ENCODE measurements at places on chromosomes 3 and 15. TPM values are rescaled to one million over a fixed set of nuclear protein-coding genes. Genes with fewer than 3 reads are reported as not detected.

- DNase-seq, result no peak
Measured at GRCh38 chr15:77507911-77508310, 87.2 kb downstream of the HMG20A start.

- DNase-seq, result peak; percentile 71
Measured at GRCh38 chr15:77959432-77959879, 118.1 kb downstream of the TBC1D2B start.

GRCh38 chr3:196684548-196685407, 27.3 kb downstream of the CEP19 start:
- DNase-seq, result peak; percentile 62

- no peak for DNase-seq
Measured at GRCh38 chr3:79953591-79954101, 185.8 kb upstream of the ROBO1 start.

DNA sequence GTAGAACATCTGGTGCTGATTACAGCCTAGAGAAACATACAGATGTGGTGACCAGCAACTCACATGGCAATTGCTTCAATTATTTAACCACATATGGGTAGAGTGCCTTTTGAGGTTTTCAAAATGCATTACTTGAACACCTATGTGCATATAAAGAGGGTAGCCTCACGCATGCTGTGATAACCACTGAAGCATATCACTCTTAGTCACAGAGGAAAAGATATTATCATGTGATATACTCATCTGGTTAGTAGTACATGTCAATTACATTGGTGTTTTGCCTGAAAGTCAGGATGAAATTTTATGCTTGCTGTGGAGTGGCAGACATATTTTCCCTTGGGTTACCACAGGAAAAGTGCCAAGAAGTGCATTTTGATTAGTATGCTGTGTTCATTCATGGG, 459.3 kb upstream of the AGTR1 start:
- DNase-seq, result no peak

DNA sequence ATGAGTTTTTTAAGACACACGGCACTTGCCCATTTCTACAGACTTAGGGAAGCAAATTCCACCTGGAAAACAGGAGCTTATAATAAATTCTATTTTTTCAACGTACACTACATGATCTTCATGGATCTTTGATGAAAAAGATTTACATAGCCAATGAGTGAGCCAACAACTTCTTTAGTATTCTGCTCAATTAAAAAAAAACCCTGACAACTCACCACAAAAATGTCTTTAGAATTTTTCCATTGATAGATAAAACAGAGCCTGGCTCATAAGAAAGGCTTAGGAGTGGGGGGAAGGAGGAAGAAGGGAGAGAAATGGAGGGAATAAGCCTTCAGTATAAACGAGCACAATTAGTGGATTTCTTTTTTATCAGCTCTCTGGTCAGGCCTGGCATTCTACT, 126.7 kb downstream of the ATP10A start:
- no peak for DNase-seq

GRCh38 chr15:67969892-67970291, 84.2 kb upstream of the PIAS1 start:
- no peak for DNase-seq

The SERINC4 gene
- 0.47 TPM for polyA plus RNA-seq

The SLC12A8 gene
- 8.4 TPM for polyA plus RNA-seq

The HIGD2B gene
- not detected for polyA plus RNA-seq

The ABHD5 gene
- polyA plus RNA-seq, result 20.1 TPM

The LRRIQ4 gene
- not detected for polyA plus RNA-seq
